ENCODE measurements at places on chromosomes 1 and 21.
A peak's percentile ranks its signal among the peaks of the same experiment; 100 is the strongest.

DNA sequence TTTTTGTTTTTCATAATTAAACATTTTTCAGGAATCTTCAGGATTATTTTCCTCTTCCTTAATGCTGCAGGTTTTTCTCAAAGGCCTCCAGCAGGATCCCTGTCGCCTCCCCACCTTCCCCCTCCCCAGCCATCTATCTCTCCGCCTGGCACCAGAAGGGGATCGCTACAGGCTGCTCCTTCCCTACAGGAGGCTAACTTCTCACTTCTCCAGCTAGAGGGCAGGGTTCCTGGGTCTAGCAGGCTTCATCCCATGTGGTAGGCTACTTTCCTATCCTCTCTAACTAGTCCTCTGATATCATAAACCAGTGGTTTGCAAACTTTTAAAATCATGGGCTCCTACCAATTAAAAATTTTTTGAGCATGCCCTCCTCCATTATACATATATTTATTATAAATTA lies 104.1 kb downstream of the KCNN3 start:
- H3K27me3 ChIP-seq = peaks cover 10% of the 10 kb centered on the region
- peaks cover 4% of the 10 kb centered on the region for H3K36me3 ChIP-seq
- H3K27ac ChIP-seq = no peak overlapping the region
- no peak for DNase-seq
- H3K4me3 ChIP-seq = no peak overlapping the region

GRCh38 chr1:51570063-51570710 lies 46.7 kb upstream of the OSBPL9 start:
- no peaks in the 10 kb centered on the region for H3K36me3 ChIP-seq
- H3K27me3 ChIP-seq = no peaks in the 10 kb centered on the region
- H3K4me3 ChIP-seq = no peak overlapping the region
- H3K4me1 ChIP-seq = peaks cover 5% of the 10 kb centered on the region
- no peak overlapping the region for H3K27ac ChIP-seq
- no peak for DNase-seq

GRCh38 chr1:212368073-212368484 lies 46.6 kb downstream of the PACC1 start:
- DNase-seq = peak; percentile 50
- peaks cover 19% of the 10 kb centered on the region for H3K36me3 ChIP-seq
- no peak overlapping the region for H3K4me3 ChIP-seq
- H3K4me1 ChIP-seq = no peaks in the 10 kb centered on the region

DNA sequence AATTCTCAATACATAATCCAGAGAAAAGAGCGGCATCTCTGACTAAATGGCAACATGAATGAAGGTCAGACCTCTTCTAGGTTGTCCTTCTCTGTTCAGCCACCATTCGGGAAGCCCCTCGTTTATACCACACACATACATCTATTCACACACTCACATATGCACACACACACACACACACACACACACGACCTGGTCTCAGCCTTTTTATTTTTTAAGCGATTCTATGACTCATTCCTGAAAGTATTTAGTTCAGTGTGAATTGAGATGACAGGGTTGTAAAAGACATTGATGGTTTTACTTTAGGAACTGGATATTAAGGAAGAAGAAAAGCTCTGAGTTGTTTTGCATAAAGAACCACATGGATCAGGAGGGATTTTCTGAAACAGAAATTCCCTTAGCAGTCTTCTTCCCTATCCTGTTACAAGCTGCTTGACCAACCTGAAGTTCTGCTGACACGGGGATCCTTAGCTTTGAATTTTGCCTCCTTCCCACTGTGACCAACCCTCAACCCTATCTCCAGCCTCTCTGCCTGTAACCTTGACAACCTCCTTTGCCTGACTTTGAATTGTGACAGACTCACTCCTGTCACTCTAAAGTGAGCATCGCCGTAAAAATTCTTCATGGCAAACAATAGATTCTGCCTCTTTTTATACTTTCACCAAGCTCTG lies 383.1 kb upstream of the ESRRG start:
- H3K36me3 ChIP-seq = no peaks in the 10 kb centered on the region
- H3K4me1 ChIP-seq = no peaks in the 10 kb centered on the region
- no peaks in the 10 kb centered on the region for H3K27me3 ChIP-seq
- H3K4me3 ChIP-seq = no peak overlapping the region
- H3K27ac ChIP-seq = no peak overlapping the region

DNA sequence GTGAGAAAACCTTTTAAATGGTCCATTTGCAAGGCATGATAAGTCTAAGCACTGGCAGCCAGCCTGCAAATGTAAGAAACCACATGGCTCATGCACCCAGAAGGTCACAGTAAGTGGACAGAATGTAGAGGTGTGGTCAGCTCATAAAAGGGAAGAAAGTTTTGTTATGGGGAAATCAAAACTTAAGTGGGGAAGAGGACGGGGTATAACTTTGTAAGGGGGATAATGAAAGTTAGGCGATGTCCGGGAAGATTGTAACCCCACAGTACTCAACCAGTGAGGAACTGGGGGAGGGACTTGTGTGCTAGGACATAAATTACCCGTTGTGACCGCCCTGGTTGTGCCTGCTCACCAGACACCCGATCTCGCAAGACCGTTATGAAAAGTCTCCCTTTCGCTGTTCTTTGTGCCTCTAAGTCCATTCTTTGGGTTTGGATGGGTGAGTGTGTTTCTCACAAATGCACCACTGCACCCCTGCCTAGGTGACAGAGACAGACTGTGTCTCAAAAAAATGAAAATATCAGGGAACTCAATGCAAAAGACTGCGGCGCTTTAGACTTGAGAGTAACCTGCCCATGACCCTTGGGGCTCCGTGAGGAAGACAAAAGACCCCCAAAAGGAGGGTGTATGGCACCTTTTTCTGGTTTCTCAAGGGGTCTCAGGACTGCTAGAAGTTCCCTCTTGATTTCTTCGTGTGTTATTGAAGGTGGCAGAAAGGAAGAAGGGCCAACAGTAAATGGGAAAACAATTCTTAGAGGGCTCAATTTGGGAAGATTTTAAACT lies 28.6 kb upstream of the ZNF496 start:
- no peak overlapping the region for H3K4me3 ChIP-seq
- peaks cover 32% of the 10 kb centered on the region for H3K4me1 ChIP-seq
- H3K36me3 ChIP-seq = no peaks in the 10 kb centered on the region
- DNase-seq = no peak
- H3K27me3 ChIP-seq = no peaks in the 10 kb centered on the region

DNA sequence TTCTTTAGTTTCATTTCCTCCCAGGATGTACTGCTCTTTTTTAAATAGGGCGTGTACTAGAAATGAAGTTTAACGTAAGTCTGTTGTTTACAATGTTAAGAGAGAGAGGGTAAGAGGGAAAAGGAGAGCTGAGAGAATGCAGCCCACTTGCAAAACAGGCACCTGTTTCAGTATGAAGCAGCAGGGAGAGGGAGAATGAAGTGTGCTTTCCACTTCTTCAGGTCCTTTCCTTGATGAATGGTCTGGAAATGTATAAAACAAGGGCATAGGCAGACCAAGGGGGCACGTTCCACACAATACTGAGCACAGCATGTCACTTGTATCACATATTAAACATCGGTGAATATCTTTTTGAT lies 2.0 kb downstream of the KCNA3 start:
- no peaks in the 10 kb centered on the region for H3K36me3 ChIP-seq
- no peak overlapping the region for H3K4me3 ChIP-seq
- H3K27me3 ChIP-seq = peaks cover 35% of the 10 kb centered on the region
- no peak overlapping the region for H3K27ac ChIP-seq

- H3K4me1 ChIP-seq = no peaks in the 10 kb centered on the region
- DNase-seq = no peak
- no peak overlapping the region for H3K4me3 ChIP-seq
Observed at GRCh38 chr1:21680918-21681317, 11.8 kb upstream of the RAP1GAP start.

GRCh38 chr1:10578070-10578469 lies 103.3 kb downstream of the PEX14 start:
- H3K36me3 ChIP-seq = peaks cover 3% of the 10 kb centered on the region
- H3K27me3 ChIP-seq = no peaks in the 10 kb centered on the region
- H3K4me1 ChIP-seq = no peaks in the 10 kb centered on the region
- H3K4me3 ChIP-seq = no peak overlapping the region

GRCh38 chr1:57316291-57316690 lies 107.6 kb downstream of the DAB1 start:
- DNase-seq = no peak
- H3K4me3 ChIP-seq = no peak overlapping the region
- H3K27me3 ChIP-seq = no peaks in the 10 kb centered on the region
- peaks cover 6% of the 10 kb centered on the region for H3K4me1 ChIP-seq

GRCh38 chr1:71364236-71364635 lies 283.4 kb upstream of the ZRANB2 start:
- no peak overlapping the region for H3K4me3 ChIP-seq
- H3K4me1 ChIP-seq = no peaks in the 10 kb centered on the region
- no peak overlapping the region for H3K27ac ChIP-seq
- no peaks in the 10 kb centered on the region for H3K27me3 ChIP-seq
- DNase-seq = no peak

GRCh38 chr1:71427066-71427465 lies 346.2 kb upstream of the ZRANB2 start:
- H3K4me1 ChIP-seq = no peaks in the 10 kb centered on the region
- no peak overlapping the region for H3K4me3 ChIP-seq
- H3K36me3 ChIP-seq = no peaks in the 10 kb centered on the region
- H3K27ac ChIP-seq = no peak overlapping the region
- no peaks in the 10 kb centered on the region for H3K27me3 ChIP-seq

GRCh38 chr1:9164919-9165318 lies 36.0 kb upstream of the GPR157 start:
- no peaks in the 10 kb centered on the region for H3K4me1 ChIP-seq
- no peaks in the 10 kb centered on the region for H3K36me3 ChIP-seq
- H3K27me3 ChIP-seq = peaks cover 5% of the 10 kb centered on the region
- no peak overlapping the region for H3K4me3 ChIP-seq
- DNase-seq = no peak

- no peaks in the 10 kb centered on the region for H3K27me3 ChIP-seq
- H3K27ac ChIP-seq = no peak overlapping the region
- no peak for DNase-seq
Observed at GRCh38 chr21:46441331-46441730, 17.4 kb upstream of the DIP2A start.

- H3K36me3 ChIP-seq = peaks cover 9% of the 10 kb centered on the region
- no peak overlapping the region for H3K27ac ChIP-seq
- peaks cover 3% of the 10 kb centered on the region for H3K4me1 ChIP-seq
- no peaks in the 10 kb centered on the region for H3K27me3 ChIP-seq
- no peak overlapping the region for H3K4me3 ChIP-seq
Observed at GRCh38 chr1:25467193-25467592, 36.5 kb downstream of the MACO1 start.

- DNase-seq = peak; percentile 68
- peaks cover 22% of the 10 kb centered on the region for H3K27me3 ChIP-seq
- peaks cover 9% of the 10 kb centered on the region for H3K4me1 ChIP-seq
- no peak overlapping the region for H3K27ac ChIP-seq
- no peak overlapping the region for H3K4me3 ChIP-seq
Observed at GRCh38 chr1:14733048-14733778, 134.7 kb downstream of the KAZN start.

GRCh38 chr1:186648613-186649012 lies 31.6 kb downstream of the PTGS2 start:
- H3K27me3 ChIP-seq = no peaks in the 10 kb centered on the region
- H3K27ac ChIP-seq = no peak overlapping the region
- no peaks in the 10 kb centered on the region for H3K36me3 ChIP-seq
- no peaks in the 10 kb centered on the region for H3K4me1 ChIP-seq
- H3K4me3 ChIP-seq = no peak overlapping the region

DNA sequence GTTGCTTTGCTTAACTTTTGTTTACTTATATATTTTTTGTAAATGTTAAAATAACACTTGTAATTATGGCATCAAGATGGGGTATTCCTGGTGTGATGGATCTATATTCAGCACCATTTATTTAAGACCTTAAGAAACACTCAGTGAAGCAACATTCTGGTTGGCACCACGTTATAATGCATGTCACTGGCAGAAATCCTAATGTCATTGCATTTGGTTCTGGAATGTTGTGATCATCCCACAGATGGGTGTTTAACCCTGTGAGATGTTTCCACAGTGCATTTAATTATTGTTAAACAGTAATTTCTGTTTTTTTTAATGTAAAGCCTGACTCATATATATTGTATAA lies 116.5 kb downstream of the NOS1AP start:
- H3K4me3 ChIP-seq = no peak overlapping the region
- H3K27ac ChIP-seq = no peak overlapping the region
- H3K36me3 ChIP-seq = no peaks in the 10 kb centered on the region
- H3K27me3 ChIP-seq = no peaks in the 10 kb centered on the region
- no peak for DNase-seq

GRCh38 chr21:34671462-34671861 lies 2.7 kb downstream of the CLIC6 start:
- H3K4me1 ChIP-seq = peaks cover 8% of the 10 kb centered on the region
- no peak overlapping the region for H3K27ac ChIP-seq
- peaks cover 72% of the 10 kb centered on the region for H3K27me3 ChIP-seq
- DNase-seq = no peak

DNA sequence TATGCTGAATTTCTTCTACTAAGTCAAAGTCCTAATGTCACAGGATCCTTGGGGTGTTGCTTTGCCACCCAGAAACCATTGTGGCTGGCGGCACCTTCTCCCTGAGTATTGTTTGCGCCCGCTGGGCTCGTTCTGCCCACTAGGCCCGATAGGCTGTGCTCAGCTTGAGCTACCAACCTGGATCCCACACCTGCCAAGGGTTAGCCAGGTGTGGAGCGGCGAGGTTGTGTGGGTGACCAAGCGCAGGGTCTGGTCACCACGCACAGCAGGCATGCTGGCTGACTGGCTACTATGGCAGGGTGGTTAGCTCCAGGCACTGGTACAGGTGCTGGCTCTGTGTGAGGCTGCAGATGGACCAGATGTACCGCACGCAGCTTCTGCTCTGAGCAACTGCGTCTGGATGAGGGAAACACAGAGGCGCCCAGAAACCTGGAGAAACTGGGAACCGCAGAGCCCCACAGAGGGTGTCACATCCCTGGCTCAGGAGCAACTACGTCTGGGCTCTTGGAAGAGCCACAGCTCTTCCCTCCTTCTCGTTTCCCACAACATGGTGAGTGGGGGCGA lies 50.3 kb upstream of the SCYL3 start:
- no peaks in the 10 kb centered on the region for H3K27me3 ChIP-seq
- H3K4me1 ChIP-seq = no peaks in the 10 kb centered on the region
- H3K36me3 ChIP-seq = peaks cover 2% of the 10 kb centered on the region

- H3K4me3 ChIP-seq = no peak overlapping the region
- peak; percentile 86 for DNase-seq
- peaks cover 79% of the 10 kb centered on the region for H3K4me1 ChIP-seq
Observed at GRCh38 chr1:18945401-18945849, 11.1 kb downstream of the IFFO2 start.

- no peaks in the 10 kb centered on the region for H3K27me3 ChIP-seq
- peaks cover 21% of the 10 kb centered on the region for H3K36me3 ChIP-seq
- peak overlapping the region; percentile 64 for H3K4me3 ChIP-seq
- DNase-seq = no peak
Observed at GRCh38 chr1:156601892-156602291, 613 bp upstream of the GPATCH4 start.

DNA sequence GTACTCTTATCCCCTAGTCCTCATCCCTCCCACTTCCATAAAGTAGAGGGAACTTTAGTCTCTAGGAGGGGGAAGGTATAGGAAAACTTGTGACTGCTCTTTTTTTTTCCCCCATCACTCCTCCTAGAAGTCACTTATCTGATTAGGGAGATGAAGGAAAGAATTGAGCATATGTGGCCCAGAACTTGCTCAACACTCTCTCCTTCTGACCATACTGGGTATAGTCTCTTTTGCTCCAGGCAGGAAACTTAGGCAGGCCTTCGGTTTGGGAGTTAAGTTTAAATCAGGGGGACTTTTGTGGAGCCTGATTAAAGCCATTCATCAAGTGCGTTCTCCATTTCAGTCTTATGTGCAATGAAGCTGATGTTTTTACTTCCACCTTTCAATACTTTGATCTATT lies 5.8 kb downstream of the UBE2U start:
- no peaks in the 10 kb centered on the region for H3K27me3 ChIP-seq
- no peaks in the 10 kb centered on the region for H3K4me1 ChIP-seq
- DNase-seq = no peak
- no peak overlapping the region for H3K4me3 ChIP-seq
- H3K36me3 ChIP-seq = no peaks in the 10 kb centered on the region
- no peak overlapping the region for H3K27ac ChIP-seq

Data from muscle of leg (tissue), 16 donors.